WTC11 (cell line): ENCODE measurements at places on chromosomes 6 and 20.

DNA sequence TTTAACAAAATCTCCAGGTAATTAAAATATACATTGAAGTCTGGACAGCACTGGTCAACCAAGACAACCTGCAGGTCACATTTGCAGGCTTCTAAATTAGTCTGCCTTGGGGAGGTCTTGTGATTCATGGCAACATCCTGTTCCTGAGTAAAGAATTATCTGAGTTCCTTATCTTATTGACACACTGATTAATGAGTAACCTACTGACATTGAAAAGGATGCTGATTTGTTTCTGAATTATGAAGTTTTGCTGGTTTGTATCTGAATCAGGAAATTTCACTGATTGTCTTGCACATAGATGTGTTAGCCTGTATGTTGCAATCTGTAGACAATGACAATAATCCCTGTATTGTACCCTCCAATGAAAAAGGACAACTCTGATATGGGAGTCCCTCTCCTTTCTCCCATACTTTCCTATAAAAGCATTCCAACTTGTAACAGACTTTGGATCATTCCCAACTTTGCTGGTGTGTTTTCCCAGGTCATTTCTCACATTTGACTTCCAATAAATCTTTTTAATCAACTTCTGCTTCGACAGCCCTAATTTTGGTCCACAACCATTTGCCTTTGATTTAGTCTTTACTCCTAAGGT, 80.0 kb downstream of the LAMP5 start:
- DNase-seq, result no peak

- no peak for DNase-seq
These were observed at the start of gene SERAC1 for GRCh38 chr6:158168040-158168289. SERAC1 (minus strand) TSS chr6:158168262; CDS start chr6:158158363, 9,899 bp downstream.

- no peak for DNase-seq
These were observed 39.4 kb downstream of the TOX2 start for GRCh38 chr20:43953919-43954592.

GRCh38 chr20:61823242-61823641, 242.4 kb downstream of the TAF4 start:
- no peak for DNase-seq
